HEK293T (cell line): ENCODE measurements at places on chromosomes 5 and 9.

DNA sequence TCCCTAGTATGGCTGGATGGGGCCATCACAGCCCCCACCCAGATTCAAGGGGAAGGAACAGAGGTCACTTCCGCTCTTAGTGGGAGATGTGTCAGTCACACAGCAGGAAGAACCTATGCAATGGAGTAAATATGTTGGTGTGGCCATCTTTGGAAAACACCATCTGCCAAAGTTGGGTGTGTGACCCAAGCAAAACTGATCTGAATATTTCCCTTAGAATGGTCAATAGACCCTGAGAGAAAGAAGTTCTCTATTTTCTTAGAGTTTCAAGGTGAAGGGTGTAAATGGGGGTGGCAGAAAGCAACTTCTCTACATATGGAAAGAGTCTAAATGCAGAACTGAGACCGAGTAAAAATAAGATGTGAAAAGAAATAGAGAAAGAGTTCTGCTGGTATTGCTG lies 212.7 kb downstream of the ESM1 start:
- DNase-seq: no peak

DNA sequence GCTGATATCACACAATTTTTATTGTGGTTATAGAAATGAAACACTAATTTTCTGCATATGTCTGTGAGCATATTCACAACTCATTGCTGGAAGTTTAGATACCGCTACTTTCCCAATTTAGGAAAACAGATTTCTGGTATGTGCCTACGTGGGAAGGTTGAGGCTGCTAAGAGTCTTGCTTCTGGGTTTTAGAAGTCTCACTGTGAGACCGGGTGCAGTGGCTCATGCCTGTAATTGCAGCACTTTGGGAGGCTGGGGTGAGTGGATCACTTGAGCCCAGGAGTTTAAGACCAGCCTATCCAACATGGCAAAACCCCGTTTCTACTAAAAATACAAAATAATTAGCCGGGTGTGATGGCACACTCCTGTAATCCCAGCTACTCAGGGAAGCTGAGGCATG lies 39.6 kb downstream of the UBAP1 start:
- no peak for DNase-seq

- DNase-seq: no peak
These were observed 16.9 kb downstream of the ANKRD33B start for GRCh38 chr5:10580531-10581423.

DNA sequence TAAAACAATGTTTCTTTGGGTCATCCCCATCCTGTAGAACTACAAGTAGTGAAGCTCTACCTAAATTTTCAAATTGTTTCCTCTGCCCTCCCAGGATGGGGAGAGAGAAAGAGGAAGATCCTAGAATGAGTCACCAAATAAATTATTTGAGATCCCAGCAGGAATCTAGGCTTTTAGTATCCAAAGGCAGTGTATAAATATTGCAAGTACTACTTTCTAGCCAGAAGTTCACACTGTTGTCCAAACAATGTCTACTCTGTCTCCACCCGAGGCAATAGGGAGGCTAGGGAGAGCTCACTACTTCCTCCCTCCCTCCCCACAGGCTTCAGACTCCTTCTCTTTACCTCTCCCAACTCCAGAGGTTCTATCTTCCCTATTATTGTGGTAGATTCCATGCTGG lies 362.8 kb downstream of the MRPS30 start:
- no peak for DNase-seq

DNA sequence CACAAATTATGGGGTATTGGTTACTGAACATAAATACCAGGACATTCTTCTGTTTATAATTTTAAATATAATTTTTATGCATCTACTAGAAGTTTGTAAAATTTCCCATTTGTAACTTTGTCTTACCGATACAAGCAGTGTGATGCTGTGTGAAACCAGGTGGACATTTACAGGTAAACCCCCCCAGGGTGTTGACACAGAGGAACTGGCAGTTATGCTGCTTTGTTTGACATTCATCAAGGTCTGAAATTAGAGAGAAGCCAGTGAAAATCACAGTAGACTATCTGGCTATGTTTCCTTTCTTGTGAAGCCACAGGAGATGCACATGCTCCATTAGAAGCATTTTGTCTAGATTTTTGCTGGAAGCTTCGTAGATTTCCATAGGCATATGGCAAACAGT lies 190.9 kb downstream of the SLC12A2 start:
- no peak for DNase-seq
